Activated T-helper 2 cell treated with anti-CD3 and anti-CD28 coated beads, Interferon-gamma antibody, Interleukin-2, Interleukin-4, amounts not matched to agents 10 μg/mL and 5 μg/mL and 100 μg/mL, durations not matched to agents 14 hours and 24 hours and 36 hours (primary cell): ENCODE measurements at places on chromosomes 5 and 9.

- H3K4me1 ChIP-seq = peaks cover 13% of the 10 kb centered on the region
- H3K4me3 ChIP-seq = no peak overlapping the region
- H3K27me3 ChIP-seq = peaks cover 24% of the 10 kb centered on the region
- no peaks in the 10 kb centered on the region for H3K36me3 ChIP-seq
- no peak for DNase-seq
- H3K27ac ChIP-seq = no peak overlapping the region
These were observed 13.5 kb upstream of the ANKRD33B start for GRCh38 chr5:10550222-10550995.

- no peak overlapping the region for H3K4me3 ChIP-seq
- H3K27me3 ChIP-seq = peaks cover 5% of the 10 kb centered on the region
- no peak for DNase-seq
- H3K4me1 ChIP-seq = peaks cover 6% of the 10 kb centered on the region
- H3K36me3 ChIP-seq = no peaks in the 10 kb centered on the region
These were observed 104.9 kb downstream of the PAM start for GRCh38 chr5:102860035-102860434.

DNA sequence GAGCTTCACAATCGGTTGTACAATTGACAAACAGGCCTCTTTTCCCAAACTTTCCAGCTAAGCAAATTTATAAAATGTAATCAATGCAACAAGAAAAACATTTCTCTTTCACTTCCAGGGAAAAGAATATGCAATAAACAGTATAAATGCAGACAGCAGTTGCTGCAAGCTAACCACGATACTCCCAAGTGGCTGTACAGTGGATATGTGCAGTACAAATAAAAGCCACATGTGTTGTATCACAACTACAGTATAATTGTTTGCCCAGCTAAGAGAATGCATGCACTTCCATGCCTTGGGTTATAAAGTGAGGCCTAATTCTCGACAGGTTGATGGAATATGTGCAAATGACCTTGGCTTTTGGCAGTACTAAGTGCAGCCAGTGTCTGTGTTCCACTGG lies 16.7 kb upstream of the PDCL start:
- no peaks in the 10 kb centered on the region for H3K27me3 ChIP-seq
- DNase-seq = no peak
- no peak overlapping the region for H3K4me3 ChIP-seq
- no peak overlapping the region for H3K27ac ChIP-seq
- peaks cover 26% of the 10 kb centered on the region for H3K4me1 ChIP-seq
- peaks cover 46% of the 10 kb centered on the region for H3K36me3 ChIP-seq

DNA sequence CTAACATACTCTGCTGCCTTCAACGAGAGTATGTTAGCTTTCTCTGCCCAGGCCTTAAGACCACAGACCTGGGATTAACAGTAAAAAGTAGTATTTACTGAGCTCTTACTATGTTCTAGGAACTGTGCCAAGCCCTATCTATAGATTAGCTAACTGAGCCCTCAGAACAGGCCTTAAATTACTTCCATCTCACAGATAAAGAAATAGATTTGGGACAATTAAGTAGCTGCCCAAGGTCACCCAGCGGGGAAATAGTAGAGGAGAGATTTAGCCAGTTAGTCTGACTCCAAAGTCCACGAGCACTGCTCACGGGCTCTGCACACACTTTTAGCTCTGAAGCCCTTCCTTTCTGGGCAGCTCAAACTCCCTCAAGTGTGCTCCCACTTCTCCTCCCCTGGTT lies 64.5 kb upstream of the EQTN start:
- H3K4me1 ChIP-seq = peaks cover 17% of the 10 kb centered on the region
- H3K4me3 ChIP-seq = no peak overlapping the region
- H3K27ac ChIP-seq = no peak overlapping the region
- peaks cover 6% of the 10 kb centered on the region for H3K27me3 ChIP-seq
- no peaks in the 10 kb centered on the region for H3K36me3 ChIP-seq
